ENCODE measurements at places on chromosomes 2 and 18.

GRCh38 chr2:206296128-206296527 lies 21.7 kb downstream of the ZDBF2 start:
- DNase-seq, result no peak

DNA sequence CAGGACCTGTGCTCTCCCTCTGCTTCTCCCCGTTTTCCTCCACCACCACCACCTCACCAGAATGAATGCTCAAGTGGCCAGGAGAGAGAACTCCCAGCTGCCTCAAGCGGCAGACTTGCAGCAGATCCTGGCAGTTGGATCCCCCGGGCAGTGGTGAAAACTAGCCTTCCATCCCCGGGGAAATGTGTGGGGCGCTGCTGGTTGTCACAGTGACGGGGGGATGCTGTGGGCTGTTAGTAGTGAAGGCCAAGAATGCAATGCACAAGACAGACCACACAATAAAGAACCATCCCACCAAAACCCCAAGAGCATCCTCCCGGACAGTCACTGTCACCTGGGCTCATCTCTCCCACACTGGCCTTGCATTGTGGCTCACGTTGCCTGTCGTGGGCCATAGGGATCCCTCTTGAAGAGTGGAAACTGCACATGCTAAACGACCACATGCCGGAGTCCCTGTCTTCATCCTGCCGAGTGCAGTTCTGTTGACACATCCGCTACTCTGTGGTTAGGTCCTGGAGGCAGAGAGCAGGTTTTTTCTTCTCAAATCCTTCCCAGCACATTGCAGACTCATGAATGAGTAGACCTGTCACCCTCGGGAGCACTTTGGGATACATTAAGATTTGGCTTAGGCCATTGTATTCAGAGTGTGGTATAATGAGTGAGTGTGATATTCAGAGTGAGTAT lies 13.5 kb downstream of the SPATA3 start:
- no peak for DNase-seq

DNA sequence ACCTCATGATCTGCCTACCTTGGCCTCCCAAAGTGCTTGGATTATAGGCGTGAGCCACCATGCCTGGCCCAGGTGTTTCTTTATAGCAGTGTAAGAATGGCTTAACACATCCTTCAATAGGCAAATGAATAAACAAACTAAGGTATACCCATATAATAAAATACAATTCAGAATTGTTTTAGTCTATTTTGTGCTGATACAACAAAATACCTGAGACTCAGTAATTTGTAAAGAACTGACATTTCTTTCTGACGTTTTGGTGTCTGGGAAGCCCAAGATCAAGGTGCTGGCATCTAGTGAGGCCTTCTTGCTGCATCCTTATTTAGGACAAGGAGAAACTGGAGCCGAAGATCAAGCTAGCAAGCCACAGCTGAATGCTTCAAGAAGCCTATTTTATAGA lies 1372.1 kb upstream of the DDX18 start:
- DNase-seq, result no peak

DNA sequence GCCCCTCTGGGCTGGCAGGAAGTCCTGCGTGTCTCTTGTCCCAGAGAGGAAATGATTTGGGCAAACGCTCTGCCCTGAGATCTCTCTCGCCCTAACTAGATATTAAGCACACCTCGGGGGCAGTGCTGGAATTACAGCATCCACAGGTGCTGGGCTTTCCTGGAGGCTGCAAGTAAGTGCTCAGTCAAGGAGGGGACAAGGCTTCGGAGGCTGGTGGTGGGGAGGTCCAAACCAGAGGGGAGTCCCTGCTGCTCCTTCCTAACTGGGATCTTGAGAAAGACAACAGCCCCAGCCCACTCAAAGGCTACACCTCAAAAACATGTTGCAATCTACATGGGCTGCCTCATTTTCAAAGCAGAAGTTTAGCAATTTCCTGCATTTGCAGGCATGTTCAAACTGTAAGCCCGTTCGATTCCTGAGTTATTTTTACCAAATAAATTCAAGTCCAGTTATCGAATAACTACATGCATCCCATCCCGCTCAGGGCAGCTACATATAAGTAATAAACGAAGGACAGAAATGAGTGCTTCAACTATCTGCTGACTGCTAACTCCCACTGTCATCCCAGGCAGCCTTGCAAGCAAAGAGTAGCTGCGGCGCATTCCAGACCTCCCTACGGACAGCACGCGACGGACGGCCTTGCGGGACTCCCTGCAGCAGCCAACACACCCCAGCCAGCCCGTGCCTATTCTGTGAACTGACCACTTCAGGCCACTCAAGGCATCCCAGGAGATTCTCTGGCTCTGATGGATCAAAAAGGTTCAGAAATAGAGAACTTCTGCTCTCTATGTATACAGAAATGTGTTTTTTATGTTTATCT lies 27.5 kb downstream of the ZNF516 start:
- no peak for DNase-seq

DNA sequence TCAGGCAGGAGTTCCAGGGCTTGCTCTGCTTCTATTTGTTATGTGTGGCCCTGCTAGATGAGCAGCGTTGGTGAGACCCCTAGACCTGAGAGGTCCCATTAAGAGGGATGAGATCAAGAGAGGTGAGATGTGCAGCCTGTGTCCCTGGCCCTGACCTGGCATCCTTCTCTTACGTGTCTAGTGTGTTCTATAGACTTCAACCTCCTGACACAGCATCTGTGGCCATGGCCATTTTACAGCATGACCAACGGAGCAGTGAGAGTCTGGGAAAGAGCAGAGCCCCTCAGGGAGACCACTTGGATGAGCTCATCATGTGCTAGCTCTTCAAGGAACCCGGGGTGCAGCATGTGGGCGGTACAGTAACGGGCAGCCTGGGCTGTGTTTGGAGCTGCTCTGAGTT lies 32.7 kb upstream of the ASPRV1 start:
- no peak for DNase-seq

DNA sequence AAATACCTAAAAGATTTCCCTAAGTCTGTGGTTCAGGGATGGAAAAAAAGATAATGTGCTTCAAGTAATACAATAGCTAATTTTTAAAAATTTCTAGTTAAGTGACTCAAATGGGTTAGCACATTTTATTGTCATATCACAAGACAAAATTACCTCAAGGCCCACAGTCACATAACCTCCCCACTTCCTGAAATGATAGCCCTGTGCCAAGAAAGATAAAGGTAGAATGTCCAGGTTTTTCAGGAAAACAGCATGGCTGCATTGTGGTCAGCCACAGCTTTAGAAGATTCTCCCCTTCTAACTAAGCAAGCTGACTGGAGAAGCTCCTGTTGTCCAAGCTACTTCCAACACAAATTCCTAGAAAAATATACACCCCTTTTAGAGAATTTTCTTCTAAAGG lies 127.1 kb upstream of the SLC35G4 start:
- no peak for DNase-seq

DNA sequence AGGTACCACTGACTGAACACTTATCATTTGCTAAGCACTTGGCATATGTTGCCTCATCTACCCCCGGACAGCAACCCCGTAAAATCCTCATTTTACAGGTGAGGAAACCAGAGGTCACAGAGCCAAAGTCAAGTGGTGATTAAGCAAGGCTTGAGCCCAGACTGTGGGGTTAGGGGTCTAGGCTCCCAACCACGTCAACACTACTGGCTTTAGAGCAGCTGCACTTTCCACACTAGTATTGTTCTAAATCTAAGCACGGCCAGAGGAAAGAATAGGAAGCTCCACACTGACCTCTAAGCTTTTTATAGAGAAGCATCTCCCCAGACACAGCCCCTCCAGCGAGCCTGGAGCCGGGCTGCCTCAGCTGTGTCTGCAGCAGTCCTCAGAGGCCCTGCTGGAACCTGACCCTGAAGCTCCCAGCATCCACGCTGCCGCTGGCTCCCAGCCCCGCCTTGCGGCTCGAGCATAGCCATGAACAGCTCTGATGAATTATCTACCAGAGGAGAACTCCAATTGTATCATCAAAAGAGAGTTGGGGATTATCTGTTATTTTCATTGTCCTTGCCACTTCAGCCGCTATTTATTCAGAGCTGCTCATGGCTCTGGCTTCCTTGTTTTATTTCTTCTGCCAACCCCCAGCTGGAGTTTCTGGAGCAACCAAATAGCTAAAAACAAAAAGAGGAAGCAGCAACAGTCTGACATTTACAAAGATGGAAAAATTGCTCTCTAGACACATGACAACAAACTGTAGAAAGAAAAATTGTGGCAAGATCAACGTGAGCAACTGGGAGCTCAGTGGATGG lies 62.2 kb upstream of the RTN4 start:
- DNase-seq, result no peak

DNA sequence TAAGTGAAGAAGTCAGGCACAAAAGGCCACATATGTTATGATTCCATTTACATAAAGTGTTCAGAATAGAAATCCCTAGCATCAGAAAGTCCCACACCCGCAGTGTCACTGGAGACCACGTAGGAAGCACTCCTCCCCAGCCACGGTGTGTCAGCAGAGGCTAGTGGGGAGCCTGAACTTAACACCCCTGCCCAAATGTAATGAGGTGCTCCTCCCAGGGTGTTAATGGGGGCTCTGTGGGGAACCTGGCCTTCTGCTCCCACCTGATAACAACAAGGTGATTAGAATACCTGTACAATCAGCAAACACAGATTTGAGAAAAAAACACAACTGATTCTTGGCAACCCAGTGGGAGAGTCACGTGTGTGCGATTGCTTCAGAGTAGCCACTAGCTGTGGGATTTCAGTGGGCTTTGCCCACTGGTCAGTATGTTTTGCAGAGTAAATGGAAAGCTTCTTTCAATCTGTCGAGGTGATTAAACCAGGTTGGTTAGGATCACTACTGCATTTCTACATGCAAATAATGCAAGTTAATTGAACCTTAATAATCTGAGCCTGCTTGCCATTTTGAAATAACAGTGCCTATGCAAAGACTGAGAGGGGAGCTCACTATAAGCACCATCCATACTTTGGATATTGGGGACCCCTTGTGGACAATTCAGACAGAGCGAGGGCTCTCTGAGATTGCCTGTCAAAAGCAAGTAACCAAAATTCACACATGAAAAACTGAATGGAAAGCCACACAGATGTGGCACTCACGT lies 20.6 kb upstream of the ATRAID start:
- DNase-seq, result peak; percentile 71

DNA sequence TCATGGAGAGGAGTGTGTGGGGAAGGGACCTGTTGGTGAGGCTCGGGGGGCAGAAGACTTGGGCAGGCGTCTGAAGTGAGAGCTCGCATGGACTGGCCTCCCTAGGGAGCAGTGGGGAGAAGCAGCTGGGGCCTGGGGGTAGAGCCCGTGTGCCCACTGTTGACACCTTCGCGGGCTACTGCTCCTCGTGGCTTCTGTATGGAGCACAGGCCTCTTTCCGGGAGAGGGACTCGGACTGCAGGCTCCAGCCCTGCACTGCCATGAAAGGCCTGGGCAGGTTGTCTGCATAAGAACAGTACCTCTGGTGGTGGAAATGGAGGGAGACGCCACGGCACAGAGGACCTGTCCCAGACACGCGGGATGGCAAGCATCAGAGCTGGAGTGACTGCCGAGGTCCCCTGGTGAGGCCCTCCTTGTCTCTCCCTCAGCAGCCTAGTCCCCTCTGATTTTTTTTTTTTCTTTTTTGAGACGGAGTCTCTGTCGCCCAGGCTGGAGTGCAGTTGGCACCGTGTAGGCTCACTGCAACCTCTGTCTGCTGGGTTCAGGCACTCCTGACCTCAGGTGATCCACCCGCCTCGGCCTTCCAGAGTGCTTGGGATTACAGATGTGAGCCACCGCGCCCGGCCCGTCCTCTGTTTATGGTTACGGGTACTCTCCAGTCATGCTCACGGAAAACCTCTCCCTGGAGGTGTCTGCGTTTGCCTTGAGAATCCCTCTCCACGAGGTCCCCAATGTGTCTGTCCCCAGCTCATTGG lies 44.7 kb upstream of the PTMA start:
- no peak for DNase-seq

DNA sequence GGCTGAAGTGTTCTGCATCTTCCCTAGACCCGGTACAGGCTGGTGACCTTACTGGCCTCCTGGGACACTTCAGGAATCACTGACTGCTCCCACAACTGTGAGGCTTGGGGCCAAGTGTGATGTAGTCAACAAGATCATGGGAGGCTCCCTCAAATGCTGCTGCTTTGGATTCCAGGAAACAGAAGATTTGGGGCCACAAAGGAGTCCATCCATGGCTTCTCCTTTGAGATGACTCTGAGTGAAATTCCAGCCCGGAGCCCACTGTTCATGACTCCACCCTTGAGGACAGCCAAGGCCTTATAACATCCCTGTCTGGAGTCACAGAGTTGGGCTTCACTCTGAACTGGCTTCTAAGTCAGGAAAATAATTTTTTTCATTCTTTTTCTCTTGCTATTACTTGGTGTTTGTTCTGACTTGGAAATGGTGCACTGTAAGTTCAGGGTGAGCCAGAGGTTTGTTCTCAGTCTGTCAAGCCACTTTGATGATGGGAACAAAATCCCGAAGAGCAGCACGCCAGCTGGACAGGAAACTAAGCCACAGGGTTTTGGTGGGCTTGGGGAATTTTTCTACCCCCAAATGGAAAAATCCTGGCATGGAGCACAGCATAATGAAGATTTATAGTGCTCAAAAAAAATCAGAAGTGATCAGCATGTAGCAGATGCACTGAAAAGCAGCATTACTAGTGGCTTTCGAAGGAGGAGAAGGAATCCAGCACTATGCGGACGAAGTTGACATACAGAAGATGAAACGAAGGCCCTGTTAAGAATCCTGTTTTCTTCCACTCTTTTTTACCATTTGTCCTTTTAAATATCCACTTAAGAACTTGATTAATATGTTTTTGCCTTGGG lies 98.1 kb upstream of the ZFP36L2 start:
- no peak for DNase-seq

DNA sequence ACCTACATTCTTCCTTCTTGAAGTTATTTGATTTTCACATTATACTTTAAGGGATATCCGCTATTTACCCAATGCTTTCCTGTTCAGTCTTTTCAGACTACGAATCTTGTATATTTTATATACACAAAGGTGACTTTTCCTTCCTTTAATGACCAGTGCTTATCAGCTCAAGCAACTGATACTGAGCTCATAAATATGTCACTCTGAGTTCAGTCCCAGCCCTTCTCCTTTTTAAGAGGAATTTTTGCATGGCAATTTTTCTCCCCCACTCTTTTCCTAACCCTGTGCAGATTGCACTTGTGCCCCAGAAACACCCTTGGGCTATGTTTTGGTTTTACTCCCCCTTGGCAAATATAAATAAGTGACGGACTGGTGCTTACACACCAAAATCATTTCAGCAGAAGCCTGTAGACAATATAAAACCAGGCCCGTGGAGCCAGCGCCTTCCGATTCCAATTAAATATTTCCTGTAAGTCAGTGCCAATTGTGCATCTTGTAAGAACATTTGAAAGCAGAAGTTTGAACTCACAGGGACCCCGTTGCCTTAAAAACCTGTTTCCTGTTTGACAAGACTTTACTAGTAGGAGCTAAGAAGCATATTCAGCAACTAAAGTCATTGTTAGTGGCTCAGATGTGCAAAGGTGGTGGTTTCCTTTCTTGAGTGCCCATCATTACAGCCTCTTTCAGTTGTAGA lies 66.3 kb upstream of the GATA6 start:
- no peak for DNase-seq

GRCh38 chr2:239440511-239440959 lies 39.7 kb upstream of the HDAC4 start:
- DNase-seq, result no peak

- no peak for DNase-seq
These were observed 36.5 kb downstream of the HS1BP3 start for GRCh38 chr2:20614201-20615067.

All from CD8-positive, alpha-beta T cell (primary cell).